H9 (cell line): ENCODE measurements at places on chromosomes 4 and X.

GRCh38 chr4:104064646-104065577, 345.1 kb upstream of the TACR3 start:
- DNase-seq: peak; percentile 61

GRCh38 chr4:92264163-92264562, 39.6 kb upstream of the GRID2 start:
- no peak for DNase-seq

- DNase-seq: peak; percentile 59
Observed at GRCh38 chr4:16226816-16227461, 668 bp upstream of the TAPT1 start.

GRCh38 chr4:73417973-73418372, 13.9 kb downstream of the ALB start:
- no peak for DNase-seq

DNA sequence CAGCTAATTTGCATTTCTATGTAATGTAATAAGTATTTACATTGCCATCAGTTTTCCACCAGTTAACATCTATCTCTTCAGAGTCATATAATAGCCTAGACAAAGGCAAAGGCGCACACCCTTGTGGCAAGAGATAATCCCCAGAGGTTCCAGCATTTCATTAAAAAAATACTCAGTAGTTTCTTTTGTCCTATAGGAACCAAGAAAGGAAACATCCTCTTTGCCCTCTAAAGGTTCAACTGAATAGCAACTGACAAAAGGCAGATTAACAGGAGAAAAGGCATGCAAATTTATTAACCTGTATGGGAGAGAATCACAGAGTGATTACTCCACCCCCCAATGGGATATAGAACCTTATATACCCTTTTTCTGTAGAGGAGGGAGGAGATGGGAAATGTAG, 48.4 kb downstream of the MAGEB17 start:
- DNase-seq: no peak

DNA sequence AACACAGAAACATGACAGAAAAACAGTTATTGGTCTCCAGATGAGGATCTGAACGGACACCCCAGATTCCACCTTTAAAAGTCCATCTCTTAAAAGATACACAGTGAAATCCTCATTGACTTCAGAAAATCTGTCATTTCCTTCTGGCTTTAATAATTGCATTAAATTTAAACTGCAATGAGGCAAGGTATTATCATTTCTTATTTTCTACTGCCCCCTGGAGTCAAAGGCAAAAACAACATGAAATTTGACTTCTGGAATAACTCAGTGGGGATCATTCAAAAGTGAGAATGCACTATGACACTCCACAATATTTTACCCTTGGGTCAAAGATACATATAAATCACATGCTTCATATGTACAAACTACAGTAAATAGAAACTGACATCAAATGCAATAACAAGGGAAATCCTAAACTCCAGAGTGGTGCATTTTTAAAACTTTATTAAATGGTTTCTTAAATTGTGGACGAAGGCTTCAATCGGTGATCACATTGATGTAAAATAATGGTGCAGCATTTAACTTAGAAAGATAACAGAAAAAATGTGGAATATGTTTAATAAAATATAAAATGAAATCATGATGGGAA, 56.4 kb upstream of the SPANXN1 start:
- DNase-seq: no peak

DNA sequence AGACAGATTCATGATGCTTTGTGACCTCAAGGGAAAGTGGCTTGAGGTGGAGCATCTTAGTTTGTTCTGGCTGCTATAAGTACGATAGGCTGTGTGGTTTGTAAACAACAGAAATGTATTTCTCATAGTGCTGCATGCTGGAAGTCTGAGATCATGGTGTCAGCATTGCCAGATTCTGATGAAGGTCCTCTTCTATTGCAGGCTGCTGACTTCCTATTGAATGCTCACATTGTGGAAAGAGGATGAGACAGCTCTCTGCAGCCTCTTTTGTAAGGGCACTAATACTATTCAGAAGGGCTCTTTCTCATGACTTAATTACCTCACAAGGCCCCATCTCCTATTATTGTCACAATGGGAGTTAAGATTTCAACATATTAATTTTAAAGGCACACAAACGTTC, 1674.0 kb upstream of the PCDH7 start:
- DNase-seq: no peak

GRCh38 chrX:124086411-124086810, 124.9 kb downstream of the STAG2 start:
- DNase-seq: no peak

- peak; percentile 59 for DNase-seq
Observed at GRCh38 chrX:35890699-35891098, 28.8 kb upstream of the CFAP47 start.

DNA sequence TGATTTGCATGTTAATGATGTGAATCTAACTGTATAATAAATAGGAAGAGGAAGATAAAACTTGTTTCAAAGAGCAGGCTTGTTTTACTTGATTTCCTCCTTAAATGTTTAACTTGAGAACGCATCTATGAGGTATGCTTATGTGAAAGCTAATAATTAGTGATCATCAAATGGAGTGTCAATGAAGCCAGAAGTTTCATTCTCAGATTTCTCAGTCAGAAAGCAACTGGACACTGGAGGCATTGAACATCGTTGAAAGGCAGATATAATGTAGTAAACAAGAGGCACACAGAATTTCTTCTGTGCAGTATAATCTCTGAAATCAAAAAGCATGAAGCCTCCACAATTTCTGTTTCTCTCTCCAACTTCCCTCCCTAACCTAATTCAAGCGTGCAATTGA, 672.9 kb downstream of the ADGRL3 start:
- no peak for DNase-seq

- no peak for DNase-seq
Observed at GRCh38 chr4:119536572-119537528, 91.8 kb downstream of the PDE5A start.

DNA sequence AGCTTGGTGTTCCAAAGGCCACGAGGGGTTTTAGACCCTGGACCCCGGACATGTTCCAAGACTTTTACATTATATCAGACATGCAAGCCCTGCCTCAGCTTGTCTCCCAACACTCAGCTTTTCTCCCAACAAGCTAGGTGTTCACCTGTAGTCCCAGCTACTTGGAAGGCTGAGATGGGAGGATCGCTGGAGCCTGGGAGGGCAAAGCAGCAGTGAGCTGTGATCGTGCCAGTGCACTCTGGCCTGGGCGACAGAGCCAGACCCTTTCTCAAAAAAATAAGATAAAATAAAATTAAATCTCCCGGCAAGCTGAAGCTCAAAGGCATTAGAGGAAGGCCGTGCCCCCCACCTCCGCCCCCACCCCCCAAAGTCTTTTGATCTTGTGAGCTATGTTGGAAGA, 13.7 kb downstream of the CTAG1A start:
- DNase-seq: no peak

DNA sequence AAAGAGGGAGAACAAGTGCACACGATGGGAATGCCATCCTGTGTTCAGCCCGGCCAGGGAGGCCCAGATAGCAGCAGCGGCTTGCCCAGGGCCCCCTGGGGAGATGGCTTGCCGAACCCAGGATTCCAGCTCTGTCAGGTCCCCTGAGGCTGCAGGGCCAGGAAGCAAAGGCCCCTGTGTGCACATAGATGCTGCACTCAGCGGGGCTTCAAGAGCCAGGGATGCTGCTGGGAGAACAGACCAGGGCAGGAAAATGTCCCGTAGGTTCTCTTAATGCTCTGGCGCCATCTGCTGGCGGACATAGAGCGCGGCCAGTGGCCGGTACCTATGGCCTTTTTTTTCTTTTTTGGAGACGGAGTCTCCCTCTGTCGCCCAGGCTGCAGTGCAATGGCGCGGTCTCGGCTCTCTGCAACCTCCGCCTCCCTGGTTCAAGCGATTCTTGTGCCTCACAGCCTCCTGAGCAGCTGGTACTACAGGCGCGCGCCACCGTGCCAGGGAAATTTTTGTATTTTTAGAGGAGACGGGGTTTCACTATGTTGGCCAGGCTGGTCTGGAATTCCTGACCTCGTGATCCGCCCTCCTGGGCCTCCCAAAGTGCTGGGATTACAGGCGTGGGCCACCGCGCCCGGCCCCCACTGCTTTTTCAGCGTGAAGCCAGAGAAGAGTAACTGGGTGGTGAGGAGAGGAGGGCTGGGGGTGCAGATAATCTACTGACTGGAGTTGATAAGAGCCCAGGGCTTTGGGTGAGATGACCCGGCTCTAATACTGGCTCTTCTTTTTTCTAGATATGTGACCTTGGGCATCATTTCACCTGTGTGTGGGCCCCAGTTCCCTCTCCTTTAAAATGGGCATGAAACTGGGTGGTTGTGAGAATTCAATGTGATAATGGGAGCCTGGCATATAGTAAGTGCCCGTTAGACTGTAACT, 22.5 kb downstream of the MED28 start:
- DNase-seq: peak; percentile 86

DNA sequence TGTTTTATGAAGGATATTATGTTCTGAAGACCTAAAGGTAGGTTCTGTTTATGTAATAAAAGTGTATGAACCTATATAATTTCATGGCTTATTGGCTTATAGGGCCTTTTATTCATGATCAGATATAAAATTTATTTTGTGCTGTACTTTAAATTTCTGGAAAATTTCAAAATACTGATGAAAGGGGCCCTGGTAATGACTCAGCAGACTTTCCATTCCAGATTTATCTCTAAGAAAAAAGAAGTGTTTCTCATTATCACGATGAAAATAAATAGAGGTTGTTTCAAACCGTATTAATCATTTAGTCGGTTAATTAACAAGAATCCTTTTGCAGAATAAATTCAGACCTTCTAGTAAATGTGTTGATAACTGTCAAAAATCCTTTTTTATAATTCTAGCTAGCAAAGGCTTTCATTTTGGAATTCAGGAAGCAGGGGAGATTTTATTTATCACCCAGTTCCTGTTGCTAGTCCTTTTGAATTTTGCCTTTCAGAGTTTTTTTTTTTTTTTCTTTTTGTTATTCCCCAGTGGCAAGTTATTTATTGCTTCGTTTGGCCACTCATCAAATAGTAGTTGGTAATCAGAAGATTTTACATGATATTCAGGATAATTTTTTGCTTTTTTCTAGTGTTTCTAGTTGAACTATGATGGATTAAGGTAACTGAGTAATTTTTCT, 5.4 kb upstream of the TAPT1 start:
- DNase-seq: no peak
